Stimulated activated CD8-positive, alpha-beta memory T cell treated with anti-CD3 and anti-CD28 coated beads, Interleukin-15, amount 100 ng/mL, for 24 hours (primary cell): ENCODE measurements at places on chromosomes 3 and 15.

DNA sequence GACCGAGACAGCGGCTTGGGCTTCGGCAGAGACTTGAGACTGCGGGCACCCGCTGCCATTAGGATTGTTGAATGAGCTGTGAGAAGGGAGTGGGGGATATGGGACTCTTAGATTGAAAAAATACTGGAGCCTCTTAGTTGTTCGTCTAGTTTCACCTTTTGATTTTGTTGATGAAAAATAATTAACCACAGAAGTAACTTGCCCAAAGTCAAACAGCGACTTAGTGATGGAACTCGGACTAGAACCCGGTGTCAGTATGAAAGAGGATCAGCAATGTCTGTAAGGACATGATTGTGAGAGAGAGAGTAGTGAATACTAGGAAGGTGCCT, 510 bp upstream of the GOLGB1 start:
- no peak for DNase-seq

DNA sequence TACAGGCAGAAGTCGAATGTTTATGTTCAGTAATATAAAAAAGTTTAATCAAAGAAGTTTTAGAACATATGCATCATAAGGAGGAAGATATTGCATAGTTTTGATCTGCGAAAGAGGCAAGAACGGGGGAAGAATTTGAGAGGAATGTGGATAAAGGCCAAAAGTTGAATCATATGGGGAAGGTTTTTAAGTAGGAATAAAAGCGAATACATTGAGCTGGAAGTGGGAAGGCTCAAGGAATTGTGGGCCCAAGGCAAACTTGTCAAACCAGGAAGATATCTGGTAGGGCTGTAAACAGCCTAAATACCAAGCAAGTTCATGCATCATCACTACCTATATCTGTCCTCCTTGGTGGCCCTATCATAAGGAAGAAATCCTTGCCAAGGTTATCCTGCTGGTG, 186.9 kb downstream of the MAGI1 start:
- no peak for DNase-seq

GRCh38 chr3:125050488-125051090, 5.2 kb downstream of the HEG1 start:
- no peak for DNase-seq

- DNase-seq = no peak
These were observed 1.2 kb downstream of the PHC3 start for GRCh38 chr3:170180079-170180907.

- DNase-seq = no peak
These were observed 967.2 kb downstream of the IGSF11 start for GRCh38 chr3:118067439-118067838.

- no peak for DNase-seq
These were observed 50.1 kb upstream of the LEKR1 start for GRCh38 chr3:156776031-156776430.

DNA sequence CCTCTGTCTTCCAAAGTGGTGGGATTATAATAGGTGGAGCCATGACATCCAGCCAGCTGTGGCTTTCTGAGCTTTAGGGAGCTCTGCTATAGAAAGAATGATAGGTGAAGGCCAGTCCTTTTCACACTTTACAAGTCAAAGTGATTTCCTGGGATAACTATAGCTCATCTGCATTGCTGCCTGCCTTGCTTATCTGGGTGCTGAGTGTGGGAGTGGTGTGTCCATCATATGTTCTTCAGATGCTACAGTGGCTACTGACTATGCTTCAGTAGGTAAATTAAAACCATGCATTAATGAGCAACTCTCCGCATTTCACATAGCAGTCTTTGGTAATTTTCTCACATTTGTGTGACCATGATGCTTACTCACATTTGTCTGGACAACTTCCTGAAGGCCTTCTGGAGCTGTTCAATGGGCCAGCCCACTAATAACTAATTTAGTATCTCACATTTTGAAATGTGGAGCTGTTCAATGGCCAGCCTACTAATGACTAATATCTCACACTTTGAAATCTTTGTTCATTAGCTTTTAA, 23.4 kb downstream of the RHOA start:
- DNase-seq = no peak

GRCh38 chr15:38354315-38354929, 99.5 kb upstream of the FAM98B start:
- peak; percentile 3 for DNase-seq

- DNase-seq = no peak
These were observed 36.7 kb upstream of the BLM start for GRCh38 chr15:90680371-90680935.

- DNase-seq = no peak
These were observed 24.1 kb downstream of the CGGBP1 start for GRCh38 chr3:88034491-88035275.

DNA sequence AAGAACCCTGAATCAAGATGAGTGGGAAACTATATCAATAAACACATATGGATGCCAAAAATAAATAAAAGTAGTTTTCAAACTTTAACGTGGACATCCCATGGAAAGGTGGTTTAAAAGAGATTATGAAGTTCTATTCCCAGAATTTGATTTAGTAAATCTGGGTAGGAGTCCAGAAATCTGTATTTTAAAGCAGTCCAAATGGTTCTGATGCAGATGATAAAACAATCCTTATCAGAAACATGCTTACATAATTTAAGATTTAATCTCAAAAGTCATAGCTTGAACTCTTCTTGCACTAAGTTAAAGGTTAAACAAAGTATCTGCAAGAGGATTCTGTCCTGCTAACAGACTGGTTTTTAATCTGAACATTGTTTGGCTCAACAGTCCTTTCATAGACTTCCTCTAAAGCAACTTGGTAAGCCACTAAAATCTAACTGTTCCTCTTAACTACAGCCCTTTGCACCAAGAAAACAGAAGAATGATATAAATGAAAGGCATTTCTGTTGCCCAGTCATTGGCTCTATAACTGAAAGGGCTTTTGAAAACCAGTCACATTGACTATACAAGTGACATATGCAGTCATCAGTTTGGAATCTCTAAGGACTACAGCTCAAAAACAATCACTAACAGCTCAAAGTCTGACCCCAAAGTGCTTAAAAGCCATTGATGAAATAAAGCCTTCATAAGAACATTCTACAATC, 23.4 kb upstream of the MAP4 start:
- DNase-seq = no peak
